ENCODE measurements at places on chromosomes 16 and 17. TPM values are rescaled to one million over a fixed set of nuclear protein-coding genes. Genes with fewer than 3 reads are reported as not detected.
A peak's percentile ranks its signal among the peaks of the same experiment; 100 is the strongest.

Gene ZPBP2
- not detected for total RNA-seq

Gene KRTAP9-6
- not detected for total RNA-seq

Gene HID1
- total RNA-seq: 0.38 TPM

Gene GLTPD2
- not detected for total RNA-seq

Gene TAX1BP3
- total RNA-seq: 23.2 TPM

DNA sequence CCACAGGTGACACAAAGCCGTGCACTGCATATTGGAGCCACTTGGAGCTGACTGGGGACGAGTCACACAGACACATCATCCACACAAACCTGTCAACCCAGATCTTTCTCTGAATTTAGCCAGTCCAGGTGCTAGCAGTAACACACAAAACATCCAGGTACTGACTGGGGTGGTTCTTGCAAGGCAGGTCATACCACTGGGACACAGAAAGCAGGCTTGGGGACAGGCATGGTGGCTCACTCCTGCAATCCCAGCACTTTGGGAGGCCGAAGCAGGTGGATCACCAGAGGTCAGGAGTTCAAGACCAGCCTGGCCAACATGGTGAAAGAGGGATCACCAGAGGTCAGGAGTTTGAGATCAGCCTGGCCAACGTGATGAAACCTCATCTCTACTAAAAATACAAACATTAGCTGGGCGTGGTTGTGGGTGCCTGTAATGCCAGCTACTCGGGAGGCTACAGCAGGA, 14.9 kb downstream of the ENPP7 start:
- no peak for DNase-seq

DNA sequence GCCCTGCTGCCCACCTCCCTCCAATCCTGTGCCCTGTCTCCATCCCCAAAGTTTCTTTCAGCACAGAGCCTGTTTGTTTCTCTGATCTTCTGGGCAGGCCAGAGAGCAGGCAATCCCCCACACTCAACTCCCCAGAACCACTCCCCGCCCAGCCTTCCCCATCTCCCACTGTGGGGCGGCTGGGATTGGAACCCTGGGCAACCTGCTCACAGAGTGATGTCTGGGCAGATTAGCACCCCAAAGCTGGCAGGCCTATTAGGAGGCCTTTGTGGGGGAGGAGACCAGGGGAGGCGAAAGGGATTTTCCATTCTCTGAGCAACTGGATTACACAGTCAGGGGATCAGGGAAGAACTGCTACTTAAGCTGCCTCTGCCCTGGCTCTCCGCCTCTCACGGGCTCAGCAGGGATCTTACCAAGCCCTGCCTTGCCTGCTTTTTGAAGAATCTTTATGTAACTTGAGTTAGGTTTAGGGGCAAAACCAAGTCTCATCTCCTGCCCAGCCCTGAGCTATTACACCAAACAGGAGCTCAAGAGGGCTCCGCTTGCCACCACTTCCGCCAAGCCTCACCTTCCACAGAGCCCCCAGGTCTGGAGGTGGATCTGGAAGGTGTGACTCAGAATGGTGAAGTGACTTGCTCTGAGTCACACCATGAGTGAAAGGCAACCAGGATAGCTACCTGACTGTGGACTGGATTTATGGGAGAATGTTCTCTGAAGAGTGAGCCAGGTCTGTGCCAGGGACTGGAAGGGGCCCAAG, 16.0 kb upstream of the LHX1 start:
- DNase-seq: peak; percentile 52

- DNase-seq: no peak
These were observed 2.8 kb upstream of the SOCS3 start for GRCh38 chr17:78362671-78363070.

- no peak for DNase-seq
These were observed 79.3 kb downstream of the PRKCB start for GRCh38 chr16:23914946-23915530.

GRCh38 chr17:39665642-39666224, 584 bp downstream of the TCAP start:
- no peak for DNase-seq

DNA sequence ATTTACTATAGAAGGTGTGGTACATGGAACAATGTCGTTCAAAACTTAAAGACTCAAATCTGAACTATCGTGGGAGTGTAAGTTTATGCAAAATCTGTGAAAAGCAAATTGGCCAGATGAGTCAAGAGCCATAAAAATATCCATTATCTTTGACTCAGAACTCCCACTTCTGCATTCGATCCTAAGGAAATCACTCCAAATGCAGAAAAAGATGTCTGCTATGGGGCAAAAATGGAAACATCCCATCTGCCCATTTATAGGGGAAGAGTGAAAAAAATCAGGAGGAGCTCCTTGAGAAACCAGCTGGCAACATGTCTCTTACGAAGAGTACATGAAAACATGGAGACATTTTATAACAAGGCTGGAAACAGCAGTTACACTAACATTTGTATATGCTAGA, 43.6 kb upstream of the CCDC182 start:
- DNase-seq: no peak

- DNase-seq: no peak
These were observed at the start of gene BEAN1 for GRCh38 chr16:66427036-66427860. TSS of gene BEAN1 (plus strand) at chr16:66427295. CDS start at chr16:66437677, 10,382 bp downstream.

DNA sequence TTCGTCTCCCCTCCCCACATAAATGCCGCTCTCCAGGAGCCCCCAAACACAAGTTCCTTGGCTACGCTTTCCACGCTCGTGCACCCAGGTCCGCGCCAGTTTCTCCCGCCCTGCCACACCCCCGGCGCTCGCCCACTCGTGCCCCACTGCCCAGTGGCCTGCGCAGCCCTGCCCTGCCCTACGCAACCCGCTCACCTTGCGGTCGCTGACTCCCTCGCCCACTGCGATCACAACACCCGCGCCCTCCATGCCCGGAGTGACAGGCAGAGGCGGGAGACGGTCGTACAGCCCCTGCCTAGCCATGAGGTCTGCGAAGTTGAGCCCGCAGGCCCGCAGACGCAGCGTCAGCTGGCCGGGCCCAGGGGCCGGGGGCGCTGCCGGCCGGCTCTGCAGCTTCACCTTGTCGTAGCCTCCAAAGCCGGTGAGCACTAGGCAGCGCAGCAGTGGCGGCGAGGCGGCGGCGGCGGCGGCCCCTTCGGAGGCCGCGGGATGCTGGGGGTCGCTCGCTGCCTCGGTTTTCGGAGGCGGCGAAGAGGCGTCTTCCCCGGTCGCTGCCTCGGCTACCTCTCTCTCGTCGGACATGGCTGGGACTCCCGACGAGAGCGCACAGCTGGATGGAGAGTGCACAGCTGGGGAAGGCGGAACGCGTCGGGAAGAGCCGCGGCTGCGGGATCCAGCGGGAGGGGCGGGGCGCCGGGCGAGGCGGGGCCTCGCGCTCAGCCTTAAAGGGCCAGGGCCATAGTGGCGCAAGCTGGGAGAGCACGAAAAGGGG, at the start of gene VAT1:
Gene VAT1 (minus strand): TSS at position 645 of the 772 bp plus-strand sequence. CDS start 63 bp downstream, at position 582.
- DNase-seq: peak; percentile 64

DNA sequence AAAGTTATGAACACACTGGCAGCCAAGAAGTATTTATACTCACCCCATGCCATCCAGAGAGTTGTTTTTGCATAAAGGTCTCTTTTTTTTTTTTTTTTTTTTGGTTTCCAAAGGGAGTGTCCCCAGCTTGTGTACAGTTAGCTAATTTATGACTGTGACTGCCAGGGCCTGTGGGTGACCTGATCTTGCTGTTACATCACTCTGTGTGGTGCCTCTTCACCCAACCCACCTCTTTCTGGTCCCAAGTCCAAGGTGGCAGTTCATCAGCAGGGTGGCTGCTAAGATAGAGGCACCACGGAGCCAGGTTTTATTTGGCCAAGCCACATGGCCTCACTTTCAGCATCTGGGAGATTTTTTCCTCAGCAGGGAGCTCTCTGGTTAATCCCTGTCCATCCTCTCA, at the start of gene NOS2:
Gene NOS2 (minus strand): TSS at position 8 of the 400 bp plus-strand sequence. CDS start 1,720 bp downstream, outside the sequence.
- no peak for DNase-seq

DNA sequence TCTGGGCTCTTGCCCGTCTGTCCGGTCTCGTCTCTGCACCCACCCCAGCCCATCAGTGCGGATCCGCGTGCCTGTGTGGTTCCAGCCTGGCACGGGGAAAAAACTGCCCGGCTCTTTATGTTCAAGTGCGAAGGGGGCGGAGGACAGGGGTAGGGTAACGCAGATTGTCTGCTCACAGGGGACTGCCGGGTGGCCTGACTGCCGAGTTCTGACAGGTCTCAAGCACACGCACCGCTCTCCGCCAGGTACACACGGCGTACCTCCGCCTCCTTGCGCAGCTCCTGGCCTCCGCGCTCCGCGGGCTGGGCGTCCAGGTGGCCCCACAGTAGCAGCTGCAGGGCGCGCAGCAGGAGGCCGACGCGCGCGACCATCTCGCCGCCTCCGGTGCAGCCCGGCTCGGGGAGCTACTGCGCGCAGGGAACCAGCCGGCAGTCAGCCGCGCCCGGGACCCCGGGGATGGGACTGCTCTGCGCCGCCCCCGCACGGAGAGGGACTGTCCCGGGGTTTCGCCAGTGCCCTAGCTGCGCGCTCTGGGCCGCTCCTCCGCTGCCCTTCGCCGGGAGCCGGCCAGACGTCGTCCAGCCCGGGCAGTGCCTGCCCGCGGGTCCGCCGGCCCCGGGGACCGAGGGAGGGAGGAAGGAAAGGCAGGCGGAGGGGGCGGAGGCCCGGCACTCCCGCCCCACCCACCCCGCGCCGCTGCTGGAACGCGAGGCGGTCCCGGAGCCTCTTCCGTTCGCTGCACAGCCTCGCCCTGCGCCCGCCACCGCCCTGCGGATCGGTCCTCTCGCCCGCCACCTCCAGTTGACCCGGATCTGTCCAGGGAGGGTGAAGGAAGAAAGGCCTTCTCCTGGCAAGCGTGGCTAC, at the start of gene MMP28:
Gene MMP28 (minus strand): TSS at position 635 of the 864 bp plus-strand sequence. CDS start 264 bp downstream, at position 371.
- peak; percentile 48 for DNase-seq

- no peak for DNase-seq
These were observed 134.2 kb downstream of the HS3ST2 start for GRCh38 chr16:22948058-22948602.

DNA sequence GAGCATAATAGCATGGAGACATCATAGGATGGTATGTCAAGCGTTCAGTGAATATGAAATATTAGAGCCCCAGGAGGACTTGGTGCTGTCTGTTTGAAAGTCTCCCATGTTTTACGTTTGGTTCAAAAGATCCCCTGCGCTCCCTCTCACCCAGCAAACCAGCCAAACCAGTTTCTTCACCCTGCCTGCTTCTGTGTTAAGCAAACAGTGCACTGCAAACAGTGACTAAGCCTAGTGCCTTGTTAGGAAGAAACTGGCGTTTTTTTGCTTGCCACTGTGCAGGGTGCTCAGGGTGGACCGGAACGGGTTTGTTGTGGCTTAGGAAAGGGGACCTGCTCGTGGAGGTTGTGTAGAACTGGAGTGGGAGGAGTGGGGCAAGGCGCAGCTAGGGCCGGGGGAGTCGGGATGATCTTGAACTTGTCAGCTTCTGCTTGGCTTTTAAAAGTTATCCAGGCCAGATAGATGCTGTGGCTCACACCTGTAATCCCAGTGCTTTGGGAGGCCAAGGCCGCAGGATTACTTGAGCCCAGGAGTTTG, 7.7 kb downstream of the CDH1 start:
- DNase-seq: no peak

GRCh38 chr16:12017558-12017957, 41.0 kb downstream of the SNX29 start:
- DNase-seq: no peak

DNA sequence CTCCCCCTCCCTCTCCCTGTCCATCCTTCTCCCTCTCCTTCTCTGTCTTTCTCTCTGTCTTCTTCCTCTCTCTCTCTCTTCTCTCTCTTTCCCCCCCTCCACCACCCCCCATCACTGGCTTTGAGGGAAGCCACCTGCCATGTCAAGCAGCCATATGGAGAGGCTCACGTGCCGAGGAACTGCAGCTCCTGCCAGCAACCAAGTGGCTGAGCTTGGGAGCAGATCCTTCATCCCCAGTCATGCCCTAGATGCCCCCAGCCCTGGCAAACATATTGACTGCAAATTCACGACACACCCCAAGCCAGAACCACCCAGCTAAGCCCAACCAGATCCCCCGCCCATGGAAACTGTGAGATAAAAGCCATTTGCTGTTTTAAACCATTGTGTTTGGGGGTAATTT, 40.9 kb upstream of the RBFOX3 start:
- DNase-seq: no peak

All from activated CD4-positive, alpha-beta memory T cell treated with anti-CD3 and anti-CD28 coated beads, Interleukin-2, amount 10 ng/mL, durations not matched to agents 7 days and 5 days (primary cell).